ENCODE measurements at places on chromosomes 6 and 20.

DNA sequence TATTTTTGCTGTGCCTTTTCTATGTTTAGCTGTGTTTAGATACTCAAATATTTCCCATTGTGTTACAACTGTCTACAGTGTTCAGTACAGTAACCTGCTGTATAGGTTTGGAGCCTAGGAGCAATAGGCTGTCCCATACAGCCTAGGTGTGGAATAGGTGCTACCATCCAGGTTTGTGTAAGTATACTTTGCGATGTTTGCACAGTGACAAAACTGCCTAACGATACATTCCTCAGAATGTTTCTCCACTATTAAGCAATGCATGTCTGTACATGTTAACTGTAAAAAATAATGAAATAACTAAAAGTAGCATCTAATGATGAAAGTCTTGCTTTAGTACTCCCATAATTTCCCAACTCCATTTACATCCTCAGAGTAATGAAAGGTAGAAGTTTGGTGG is 46.0 kb downstream of the SERAC1 start:
- no peak for DNase-seq

- DNase-seq = no peak
These were observed 3.7 kb downstream of the EXOC2 start for GRCh38 chr6:689223-689622.

DNA sequence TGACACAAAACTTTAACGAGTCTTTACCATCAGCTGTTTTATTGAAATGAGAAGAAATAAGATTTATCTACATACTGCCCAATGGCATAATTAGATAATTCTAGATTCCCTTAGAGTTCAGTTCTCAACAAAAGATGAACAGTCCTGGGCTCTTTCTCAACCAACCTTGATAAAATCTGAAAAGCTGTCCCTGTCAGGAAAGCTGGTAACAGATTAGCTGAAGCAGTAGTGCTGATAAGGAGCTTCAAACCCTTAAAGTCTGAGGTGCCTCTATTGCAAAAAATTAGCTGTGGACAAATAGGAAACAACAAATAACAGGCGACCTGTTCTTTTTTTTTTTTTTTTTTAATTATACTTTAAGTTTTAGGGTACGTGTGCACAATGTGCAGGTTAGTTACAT is 35.9 kb upstream of the FAM135A start:
- no peak for DNase-seq

GRCh38 chr6:21739838-21740237 is 146.3 kb downstream of the SOX4 start:
- no peak for DNase-seq

DNA sequence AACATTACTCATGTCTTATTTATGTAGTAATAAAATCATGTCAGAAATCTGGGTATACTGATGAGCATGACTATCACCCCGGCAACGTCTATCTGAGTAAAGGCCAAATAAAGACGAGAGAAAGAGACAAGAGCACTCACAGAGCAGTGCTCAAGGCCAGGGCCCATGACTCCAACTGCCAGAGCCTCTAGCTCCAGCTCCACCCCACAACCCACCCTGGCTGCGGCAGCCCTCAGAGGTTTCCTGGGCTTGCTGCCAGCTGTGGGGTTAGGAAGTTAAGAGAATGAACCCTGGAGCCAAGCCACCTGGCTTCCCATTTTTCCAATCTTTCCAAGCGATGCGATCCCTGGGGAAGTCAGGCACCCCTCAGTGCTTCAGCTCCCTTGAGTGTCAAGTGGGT is 92.0 kb upstream of the PAX1 start:
- no peak for DNase-seq

GRCh38 chr20:2657241-2657640 is 4.8 kb downstream of the NOP56 start:
- no peak for DNase-seq

DNA sequence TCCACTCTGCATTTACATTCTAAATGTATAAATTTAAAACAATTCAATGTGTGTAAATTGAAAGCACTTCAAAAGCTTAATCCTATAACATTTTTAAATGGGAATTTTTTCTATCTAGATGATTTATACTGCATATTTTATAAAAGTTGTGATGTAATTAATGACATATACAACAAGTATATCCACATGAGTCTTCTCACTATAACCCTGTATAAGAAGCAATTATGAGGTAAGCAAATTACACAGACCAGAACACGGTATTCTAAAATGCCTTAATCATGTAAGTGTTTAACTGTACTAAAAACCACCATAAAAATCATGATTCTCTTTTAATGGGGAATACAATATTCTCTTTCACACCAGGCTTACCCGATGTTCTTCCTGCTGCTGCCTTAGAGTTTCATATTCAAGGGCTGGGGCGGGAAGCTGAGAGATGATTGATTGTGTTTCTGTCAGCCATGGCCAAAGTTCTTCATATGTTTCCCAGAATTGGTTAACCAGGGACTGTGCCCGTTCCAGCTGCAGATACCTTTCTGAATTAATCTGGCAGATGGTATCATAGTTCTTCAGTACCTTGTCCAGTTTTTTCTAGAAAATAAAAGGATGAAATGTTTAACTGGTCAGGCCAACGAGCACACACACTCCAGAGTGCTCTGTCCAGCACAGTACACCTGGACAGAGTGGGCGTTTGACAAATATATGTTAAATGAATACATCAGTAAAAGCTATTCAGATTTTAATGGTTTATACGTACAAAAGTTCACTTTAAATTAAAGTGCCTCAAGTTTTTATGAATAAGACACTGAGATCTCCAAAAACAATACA is 127.4 kb downstream of the DST start:
- no peak for DNase-seq

DNA sequence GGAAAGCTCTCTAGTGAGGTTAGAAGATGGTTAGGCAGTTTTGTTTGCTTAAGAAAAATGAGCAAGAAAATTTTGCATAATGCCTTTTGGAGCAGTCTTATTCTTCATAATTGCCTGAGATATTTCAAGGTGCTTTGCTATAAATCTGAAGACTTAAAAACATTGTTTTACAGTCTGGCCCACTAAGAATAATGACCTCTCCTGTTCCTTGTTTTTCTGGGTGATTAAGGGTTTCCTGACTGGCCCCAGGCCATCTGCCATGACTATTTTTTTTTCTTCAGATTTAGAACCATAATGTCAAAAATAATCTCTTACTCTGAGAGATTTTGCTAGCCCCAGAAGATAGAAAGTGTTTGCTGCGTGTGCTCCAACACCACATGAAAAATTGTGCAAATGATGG is 72.3 kb upstream of the CENPW start:
- no peak for DNase-seq

DNA sequence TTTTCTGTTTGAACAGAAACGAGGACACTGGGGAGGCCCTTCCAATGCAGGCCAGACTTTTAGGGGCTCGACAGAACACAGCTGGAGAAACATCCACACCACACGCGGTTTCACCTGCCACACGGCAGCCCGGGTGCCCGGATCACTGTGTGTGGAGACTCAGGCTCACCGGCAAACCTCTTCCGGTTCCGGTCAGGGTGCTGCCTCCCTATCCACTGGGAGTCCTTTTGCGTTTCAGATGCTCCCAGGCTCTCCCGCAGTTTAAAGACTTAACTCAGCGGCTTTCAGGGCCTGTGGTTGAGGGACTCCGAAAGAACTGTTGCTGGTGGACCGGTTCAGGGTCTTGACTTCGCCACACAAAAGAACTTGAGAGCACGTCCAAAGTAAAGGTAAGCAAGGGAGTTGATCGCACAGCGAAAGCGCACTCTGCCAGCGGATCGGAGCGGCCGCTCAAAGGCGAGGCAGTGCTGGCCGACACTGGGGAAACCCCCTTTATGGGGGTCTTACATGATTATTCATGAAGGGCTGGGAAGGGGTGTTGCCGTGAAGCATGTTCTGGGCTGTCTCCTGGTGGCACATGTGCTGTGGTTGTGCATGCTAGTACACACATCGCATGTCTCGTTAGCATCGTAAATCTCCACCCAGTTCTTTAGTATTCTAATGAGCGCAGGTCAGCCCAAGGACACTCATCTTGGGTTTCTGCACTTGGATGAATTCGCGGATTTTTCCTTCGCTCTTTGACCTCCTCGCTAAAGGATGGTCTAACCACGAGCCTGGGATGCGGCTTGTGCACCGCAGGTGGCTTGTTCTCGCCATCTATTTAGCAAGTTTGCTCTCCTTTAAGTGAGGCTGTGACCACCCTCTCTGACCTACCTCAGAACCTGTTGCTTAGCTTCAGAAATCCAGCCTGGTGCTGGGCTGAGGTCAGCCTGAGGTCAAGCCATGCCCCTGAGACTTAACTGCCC is 180.3 kb downstream of the CDH26 start:
- no peak for DNase-seq

DNA sequence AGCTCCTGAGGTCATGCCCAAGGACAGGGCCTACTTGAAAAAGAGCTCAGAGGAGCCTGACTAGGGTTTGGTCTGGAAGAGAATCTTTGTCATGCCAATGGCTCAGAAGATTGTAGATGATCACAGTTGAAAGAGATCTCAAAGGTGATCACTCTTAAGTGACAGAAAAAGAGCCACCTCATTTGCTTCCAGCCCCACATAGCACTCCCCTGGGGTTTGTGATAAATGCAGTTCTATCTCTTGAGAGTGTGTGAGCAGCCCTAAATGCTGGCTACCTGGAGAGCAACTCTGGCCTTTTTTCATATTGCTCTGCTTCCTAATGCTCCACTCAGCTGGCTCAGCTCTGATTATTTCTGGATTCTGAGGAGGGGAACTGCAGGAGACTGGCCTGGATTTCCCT is 39.3 kb downstream of the KLHL32 start:
- no peak for DNase-seq

- no peak for DNase-seq
These were observed 75.2 kb downstream of the GFOD1 start for GRCh38 chr6:13412211-13412610.

DNA sequence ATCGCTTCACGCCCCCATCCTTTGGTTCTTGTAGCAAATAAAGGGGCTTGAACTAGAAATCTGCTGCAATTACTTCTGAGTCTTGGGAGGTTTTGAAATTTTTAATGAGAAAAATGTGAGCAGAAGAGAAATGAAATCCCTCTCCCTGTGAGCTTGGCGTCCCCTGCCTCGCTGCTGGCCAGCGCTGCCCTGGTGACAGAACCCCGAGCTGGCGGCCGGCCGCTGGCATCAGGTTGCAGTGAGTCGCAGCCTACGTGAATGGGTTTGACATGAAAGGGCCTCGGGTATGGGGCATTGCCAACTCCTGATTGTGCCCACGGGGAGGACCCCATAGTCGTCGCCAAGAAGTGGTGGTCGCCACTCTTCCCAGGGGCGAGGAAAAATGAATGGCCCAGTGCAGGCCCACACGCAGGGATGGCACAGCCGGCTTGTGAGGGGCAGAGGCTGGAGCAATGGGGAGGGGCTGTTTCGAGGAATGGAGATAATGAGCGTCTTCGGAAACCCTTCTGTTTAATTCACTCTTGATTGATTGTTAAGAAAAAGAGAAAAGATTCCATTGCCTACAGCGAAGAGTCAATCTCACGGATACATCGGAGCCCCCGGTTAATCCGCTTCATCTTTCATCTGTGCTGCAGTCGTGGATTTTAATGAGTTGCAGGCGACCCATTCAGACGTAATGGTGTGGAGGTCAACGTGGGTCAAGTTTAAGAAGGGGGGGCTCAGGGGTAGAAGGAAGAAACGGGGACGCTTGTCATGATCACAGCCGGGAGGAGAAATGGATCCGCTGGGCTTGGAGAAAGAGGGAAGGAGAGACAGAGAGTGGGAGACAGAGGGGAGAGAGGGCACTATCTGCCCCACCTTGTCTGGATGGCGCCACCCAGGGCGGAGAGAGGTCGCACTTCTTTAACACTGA is 380.1 kb downstream of the THBS2 start:
- DNase-seq = no peak

- DNase-seq = no peak
These were observed 16.1 kb downstream of the TTPAL start for GRCh38 chr20:44491635-44492395.

DNA sequence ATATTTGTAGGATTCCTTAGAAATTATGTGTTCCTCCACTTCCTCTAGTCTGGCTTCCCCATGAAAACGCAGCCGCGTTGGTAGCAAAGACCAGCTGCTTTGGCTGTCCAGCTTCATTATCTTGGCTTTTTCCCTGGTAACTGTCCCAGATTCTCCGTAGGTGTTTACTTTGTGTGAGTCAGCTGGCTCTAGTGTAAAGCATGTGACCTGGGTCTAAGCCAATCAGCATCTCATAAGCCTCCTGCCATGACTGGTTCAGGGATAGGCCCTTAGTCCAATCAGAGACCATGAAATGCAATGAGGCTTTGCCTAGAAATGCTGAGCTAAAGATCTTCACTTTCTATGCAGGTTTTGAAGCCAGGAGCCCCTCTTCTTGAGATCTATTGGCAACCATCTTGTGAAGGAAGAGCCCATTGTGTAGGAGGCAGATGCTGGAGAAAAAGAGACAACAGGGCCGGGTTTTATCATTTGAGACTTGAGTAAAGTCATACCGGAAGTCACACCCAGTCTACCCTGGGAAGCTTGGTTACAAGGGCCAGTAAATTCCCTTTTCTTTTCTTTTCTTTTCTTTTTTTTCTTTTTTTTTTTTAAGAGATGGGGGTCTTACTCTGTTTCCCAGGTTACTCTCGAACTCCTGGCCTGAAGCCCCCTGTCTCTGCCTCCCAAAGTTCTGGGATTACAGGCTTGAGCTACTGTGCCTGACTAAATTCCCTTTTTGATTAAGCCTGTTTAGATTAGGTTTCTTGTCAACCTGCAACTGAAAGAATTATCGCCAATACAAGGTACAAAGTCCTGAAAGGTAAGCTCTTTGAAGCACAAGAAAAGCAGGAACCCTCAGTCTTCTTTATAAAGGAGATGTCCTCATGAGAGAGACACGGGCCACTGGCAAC is 256.5 kb upstream of the RREB1 start:
- DNase-seq = no peak

GRCh38 chr6:78810698-78811097 is 56.7 kb upstream of the IRAK1BP1 start:
- no peak for DNase-seq

DNA sequence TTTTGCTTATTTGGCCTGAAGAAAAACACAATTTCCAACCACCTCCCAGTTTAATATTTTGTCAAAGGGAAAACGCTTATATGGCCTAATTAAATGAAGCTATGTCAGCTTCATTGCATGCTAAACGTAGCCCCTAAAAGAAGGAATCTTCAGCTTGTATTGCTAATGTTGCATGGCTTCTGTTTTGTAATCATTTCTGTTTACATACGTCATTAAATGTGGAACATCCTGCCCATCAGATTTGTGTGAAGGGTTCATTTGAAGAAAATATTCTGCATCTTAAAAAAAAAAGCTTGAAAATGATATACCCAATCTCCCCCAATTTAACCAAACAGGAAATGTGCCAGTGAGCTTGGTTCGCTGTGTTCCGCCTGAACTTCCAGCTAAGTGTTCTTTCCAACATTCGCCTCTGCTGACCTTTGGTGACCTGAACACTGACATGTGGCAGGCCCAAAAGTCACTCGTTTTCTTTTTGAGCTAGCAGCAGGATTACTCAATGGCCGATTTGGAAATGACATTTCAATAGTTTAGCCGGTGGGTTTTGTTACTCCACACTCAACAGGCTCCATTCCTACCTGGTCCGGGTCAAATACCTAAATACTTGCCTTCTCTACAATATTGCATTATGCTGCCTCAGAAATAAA is 12.7 kb upstream of the SIRT5 start:
- no peak for DNase-seq

DNA sequence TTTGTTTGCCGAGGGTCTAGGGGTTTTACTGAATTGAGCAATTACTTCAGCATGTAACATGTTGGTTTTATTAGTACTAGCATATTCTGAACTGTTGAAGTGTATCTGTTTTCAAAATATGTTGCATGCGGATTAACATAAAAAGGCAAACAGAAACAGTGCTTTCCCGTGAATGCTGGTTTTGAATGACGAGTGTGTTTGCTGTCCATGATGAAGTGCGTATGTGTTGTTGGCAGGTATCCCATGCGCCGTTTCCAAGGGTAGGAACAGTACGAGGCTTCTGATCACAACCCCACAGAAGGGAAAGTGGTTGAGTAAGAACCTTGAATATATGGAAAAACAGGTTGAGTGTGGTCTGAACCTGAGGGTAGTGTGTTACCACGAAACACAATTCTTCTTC is 232.9 kb downstream of the SAMD5 start:
- DNase-seq = no peak
